ENCODE measurements at places on chromosomes 11 and 22.

GRCh38 chr11:12084256-12084655 lies 26.1 kb upstream of the MICAL2 start:
- no peak for DNase-seq

- no peak for DNase-seq
Measured at GRCh38 chr22:47192651-47193437, 430.4 kb downstream of the TBC1D22A start.

GRCh38 chr22:31103899-31104694 lies 3.3 kb downstream of the SELENOM start:
- no peak for DNase-seq

DNA sequence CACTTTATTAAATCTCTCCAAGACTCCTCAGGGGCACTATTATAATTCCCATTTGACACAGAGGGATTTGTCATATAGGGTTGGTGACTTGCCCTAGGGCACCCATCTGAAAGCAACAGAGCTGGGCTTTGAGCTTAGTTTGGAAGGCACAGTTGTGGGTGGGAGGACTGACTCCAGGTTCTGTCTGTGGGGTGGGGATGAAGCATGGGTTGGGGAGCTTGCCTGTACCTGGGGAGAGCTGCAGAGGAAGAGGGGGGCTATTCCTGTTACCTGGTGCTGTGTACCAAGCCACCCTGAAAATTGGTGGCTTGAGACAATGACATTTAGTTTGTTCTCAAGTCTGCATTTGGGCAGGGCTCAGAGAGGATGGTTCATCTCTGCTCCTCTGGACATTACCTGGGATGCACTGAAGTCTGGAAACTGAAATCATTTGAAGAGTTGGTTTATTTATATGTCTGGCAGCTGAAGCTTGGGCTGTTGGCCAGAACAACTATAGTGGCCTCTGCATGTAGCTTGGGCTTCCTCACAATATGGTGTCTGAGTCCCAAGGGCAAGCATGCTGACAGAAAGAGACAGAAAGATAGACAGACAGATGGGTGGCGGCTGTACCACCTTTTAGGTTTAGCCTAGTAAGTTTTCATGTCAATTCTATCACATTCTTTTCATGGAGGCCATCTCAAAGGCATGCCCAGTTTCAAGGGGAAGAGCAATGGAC lies 44.9 kb downstream of the LRRC32 start:
- DNase-seq: no peak

DNA sequence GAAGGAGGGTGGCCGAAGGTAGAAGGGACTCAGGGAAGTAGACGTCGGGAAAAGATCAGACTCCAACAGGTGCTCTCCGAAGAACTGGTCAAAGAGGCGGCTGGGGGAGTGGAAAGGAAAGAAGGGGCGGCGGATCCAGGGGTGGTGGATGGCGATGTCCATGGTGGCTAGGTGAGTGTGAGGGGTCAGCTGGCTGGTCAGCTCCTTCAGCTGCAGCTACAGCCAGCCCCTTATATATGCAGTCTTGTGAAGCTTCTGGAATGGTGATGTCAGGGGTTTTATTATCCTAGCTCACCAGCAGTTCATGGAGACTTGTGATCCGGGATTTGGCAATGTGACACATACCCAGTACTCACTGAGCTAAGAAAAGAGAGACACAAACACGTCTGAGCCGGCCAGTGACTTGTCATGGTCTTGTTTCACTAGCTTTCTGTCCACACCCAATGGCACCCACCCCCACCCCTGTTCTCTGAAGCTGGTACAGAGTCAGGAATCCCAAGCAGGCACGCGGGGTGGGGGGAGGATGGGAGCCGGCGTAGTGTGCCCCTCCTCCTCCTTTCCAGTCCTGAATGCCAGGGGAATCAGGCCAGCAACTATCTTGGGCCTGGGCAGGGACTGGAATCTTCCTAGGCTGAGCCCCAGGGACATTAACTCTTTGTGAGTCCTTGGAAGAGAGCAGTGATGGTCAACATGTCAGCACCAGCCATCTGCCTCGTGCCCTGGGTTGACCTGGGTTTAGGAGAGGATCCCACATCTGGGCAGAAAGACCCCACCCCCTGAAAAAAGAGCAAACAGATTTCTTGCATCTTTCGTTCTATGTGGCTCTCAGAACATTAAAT lies at the start of gene CRYAB:
Gene CRYAB, minus strand, starts transcription at position 208 of the 839 bp plus-strand sequence. Its CDS starts 46 bp downstream, at position 162.
- DNase-seq: no peak

GRCh38 chr22:35564975-35565867 lies 24.6 kb downstream of the RASD2 start:
- DNase-seq: no peak

DNA sequence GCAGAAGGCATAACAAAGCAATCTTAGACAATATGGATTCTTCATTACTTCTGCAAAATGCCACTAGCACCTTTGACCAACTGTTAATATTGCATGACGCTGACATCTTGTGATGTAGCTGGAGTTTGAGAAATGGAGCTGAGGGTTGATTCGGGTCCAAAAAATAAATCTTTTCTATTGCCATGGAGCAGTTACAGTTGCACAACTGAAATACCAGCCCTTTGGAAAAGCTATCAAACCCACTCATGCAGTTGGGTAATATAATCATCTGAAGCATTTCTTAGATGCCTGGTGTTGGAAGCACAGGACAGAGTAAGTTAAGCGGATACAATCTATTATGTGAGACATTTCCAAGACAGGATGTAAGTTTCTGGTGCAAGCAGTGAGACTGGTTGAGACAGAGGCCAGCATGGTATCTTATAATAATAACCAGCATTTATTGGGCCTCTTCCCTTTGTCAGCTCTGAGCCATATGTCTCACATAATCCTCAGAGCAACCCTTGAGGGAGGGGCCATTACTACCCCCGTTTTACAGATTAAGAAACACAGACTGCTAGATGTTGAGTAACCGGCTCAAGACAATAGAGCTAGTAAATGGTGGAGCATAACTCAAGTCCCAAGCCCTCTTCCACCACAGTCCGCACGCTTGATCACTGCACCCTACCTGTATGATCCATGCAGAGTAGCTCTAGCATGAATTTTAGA lies 74.9 kb upstream of the CAPRIN1 start:
- DNase-seq: no peak

DNA sequence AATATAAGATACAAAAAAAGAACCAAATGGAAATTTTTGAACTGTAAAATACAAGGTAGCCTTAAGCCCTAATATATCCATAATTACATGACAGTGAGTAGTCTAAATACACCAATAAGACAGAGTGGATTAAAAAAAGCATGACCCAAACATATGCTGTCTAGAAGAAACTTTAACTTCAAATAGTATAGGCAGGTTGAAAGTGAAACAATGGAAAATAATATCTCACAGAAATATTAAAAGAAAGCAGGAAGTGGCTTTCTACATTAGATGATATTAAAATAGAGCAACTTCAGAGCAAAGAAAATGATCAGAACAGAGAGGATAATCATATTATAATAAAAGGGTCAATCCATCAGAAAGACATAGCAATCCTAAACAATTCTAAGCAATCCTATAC lies 21.8 kb downstream of the DCUN1D5 start:
- no peak for DNase-seq

DNA sequence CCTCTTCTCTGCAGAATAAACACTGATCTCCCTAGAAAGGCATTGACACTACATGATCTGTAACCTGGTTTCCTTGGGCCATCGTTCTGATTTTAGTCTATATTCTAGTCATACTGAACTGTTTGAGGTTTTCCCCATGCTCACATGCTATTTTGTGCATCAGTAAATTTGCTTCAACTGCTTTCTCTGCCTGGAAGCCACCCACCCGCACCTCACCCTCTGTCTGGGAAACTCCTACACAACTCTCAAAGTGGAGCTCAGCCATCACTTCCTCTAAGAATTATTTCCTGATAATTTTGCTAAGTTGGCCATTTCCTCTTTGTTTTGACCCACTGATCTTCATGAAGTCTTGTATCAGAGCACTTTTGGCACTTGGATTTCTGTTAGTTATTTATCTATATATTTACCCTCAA lies 36.1 kb downstream of the MMP20 start:
- peak; percentile 17 for DNase-seq

DNA sequence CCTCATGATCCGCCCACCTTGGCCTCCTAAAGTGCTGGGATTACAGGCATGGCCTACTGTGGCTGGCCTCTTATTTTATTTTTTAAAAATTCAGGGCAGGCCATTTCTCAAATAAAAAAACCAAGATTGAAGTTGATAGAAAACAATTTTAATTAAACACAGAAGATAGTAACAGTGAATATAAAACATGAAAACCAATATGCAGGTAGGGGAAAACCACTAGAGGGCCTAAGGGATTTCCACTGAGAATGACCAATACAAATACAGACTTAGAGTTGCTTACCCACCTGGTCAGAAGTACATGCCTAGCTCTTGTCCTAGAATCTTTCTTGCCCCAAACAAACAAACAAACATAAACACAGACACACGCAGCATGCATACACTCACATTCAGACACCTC lies 1.7 kb upstream of the RTCB start:
- no peak for DNase-seq

DNA sequence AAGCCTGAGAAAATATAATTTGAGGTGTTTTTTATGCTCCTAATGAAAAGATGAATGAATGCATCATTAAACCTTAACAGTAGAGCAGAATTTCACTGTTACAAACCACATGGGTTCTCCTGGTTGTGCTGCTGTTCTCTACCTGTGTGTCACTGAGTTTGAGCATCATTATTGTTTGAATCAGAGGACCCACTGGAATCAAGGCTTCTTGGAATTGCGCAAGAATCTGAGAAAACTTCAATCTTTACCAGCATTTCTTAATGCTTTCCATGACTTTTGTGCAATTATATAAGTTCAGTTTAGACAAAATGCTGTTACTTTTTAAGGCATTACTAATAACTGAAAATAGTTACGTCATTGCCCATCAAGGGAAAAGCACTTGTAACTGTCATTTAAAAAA lies 18.8 kb upstream of the RBX1 start:
- no peak for DNase-seq

DNA sequence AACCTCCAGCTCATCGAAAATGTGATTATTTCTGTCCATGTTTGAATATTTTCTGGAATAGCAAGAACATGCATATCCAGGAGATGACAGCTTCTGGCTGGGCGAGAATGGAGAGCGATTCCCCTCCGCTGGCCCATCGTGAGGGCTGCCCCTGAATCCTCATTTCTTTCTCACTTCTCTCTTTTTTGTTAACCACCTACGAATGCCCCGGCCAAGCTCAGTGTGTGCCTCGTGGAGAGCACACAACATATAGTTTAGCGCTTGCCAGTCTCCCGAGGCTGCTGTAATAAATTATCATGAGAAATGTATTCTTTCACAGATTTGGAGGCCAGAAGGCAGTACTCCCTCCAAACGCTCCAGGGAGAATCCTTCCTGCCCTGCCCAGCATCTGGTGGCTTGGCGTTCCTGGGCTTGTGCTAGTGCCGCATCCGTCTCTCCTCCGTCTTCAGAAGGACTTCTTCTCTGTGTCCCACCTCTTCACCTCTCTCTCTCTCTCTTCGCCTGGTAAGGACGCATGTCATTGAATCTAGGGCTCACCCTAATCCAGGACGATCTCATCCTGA lies 1306.0 kb downstream of the TBC1D22A start:
- no peak for DNase-seq

All from CD14-positive monocyte (primary cell).